Stimulated activated CD8-positive, alpha-beta memory T cell treated with anti-CD3 and anti-CD28 coated beads, Interleukin-15, amount 100 ng/mL, for 1 hour (primary cell): ENCODE measurements at places on chromosomes 3 and 15.

GRCh38 chr15:45184562-45185041 lies 3.2 kb downstream of the SHF start:
- no peak for DNase-seq

DNA sequence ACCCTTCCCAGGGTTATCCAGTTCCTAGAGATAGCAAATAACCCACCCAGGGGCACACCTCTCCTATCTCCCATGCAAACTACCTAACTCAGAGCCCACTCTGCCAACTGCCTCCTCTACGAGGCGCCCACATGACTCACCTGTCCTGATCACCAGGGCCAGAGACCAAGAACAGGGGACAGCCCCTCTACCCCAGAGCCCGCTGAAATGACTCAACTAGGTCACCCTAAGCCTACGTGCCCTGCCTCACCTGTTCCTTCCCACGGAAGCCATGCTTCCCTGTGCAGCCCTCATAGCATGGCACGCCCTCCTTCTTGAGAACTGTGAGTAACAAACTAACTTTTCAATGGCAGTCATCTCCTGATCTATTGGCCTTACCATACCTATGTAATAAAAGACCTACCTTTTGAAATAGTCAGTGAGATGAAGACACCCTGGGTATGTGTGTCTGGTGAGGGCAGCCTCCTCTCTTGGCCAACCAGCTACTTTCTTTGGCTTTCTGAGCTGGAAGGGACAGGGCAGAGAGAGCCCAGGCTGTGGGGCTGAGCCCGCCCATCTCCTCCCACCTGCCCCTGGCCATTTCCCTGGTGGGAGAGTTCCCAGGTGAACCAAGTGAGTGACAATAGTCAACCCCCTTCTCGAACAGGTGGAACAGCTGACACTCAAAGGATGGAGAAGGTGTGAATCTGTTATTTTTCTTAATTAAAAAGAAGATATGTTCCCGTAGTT lies 25.5 kb upstream of the PRR23E start:
- no peak for DNase-seq

DNA sequence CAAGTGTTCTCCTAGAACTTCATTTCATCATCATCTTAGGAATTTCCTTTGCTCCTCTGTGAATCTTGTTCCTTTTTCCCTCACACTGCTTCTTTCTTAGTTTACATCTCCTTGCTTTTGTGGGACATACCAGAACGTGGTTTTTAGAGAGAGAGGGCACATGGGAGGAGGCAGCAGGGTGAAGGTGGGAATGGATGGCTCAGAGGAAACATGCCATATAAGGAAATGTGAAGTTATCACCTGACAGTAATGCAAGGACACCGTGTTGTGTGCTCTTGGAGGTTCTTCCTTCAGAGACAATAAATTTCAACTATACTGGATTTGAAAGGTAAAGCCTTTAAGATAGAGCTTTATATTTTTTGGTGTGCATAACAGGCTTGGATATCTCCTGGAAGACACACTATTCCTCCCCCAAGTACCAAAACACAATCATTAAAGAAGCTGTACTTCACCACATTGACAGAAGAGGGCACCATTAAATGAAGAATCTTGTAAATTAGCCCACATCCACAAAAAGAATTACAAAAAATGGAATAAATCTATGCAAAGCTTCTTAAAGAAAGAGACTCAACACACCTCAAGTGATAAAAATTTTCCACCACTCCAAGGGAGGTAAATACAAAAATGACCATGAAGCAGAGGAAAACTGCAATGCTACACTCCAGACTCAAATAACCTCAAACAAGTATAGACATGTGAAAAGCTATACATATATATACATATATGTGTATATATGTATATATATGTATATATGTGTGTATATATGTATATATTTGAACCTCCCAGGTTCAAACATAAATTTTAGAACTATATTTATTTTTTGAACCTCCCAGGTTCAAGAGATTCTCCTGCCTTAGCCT lies 26.1 kb downstream of the RPL39L start:
- no peak for DNase-seq

- no peak for DNase-seq
Measured at GRCh38 chr3:117524890-117525289, 815.3 kb downstream of the TUSC7 start.

DNA sequence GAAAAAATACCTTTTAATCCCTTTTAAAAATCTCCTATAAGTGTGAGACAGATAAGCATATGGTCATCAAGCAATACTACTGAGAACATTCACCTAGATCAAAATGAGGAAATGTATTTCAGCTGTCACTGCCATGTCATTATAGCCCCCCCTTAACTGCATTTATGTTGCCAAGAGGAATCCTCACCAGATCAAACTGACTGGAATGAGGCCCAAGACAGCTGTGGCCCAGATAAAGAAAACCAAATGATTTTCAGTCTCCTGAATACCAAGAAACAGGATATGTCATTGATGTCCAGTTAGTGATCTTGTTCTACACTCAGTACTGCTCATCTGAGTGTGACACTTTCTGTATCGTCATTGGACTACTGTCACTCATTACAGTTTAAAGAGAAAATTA lies 35.1 kb upstream of the CPB1 start:
- no peak for DNase-seq
